ENCODE measurements at places on chromosomes 2 and 18.
A peak's percentile ranks its signal among the peaks of the same experiment; 100 is the strongest.

- no peak for DNase-seq
These were observed 83.8 kb downstream of the PARD3B start for GRCh38 chr2:204628926-204629712.

DNA sequence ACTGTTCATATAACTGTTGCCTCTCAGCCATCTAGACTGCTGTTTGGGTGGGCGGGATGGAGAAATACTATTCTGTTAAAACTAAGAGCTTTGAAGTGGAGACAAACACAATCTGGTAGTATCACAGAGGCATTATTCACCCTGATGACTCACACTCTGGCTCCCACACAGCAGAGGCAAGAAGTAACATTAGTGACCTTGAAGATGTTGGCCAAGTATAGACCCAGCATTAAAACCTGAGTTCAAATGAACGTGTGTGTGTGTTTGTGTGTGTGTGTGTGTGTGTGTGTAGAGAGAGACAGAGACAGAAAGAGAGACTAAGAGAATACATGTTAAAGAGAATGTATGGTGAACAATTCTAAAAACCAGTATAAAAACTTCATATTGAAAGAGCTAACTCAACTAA, 22.5 kb upstream of the ACVR1 start:
- DNase-seq, result no peak

GRCh38 chr18:6751222-6751621, 21.7 kb downstream of the ARHGAP28 start:
- DNase-seq, result no peak

DNA sequence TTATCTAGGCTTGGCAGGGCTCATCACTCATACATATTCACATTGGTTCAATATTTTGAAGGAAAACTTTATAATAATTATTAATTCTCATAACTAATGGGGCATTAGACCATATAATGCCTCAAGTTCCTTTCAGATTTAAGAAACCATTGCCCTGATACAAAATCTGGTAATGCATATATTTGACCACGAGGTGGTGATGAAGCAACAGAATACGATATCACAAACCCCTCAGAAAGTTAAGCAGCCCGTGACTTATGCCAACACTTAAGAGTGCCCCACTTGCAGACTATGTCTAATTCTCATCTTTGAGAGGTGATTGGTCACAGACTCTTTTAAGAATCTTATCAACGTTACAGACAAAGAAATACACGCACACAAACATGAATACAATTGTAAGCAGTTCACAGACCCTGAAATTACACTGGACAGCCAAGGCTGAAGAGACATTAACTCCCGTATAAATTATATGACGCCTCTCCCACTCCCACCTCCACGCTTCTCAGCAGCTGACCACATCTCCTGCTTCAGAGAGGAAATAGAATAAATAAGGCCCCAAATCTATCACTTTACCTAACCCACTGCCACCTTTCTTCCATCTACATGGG, 20.7 kb upstream of the DNAH6 start:
- peak; percentile 49 for DNase-seq

DNA sequence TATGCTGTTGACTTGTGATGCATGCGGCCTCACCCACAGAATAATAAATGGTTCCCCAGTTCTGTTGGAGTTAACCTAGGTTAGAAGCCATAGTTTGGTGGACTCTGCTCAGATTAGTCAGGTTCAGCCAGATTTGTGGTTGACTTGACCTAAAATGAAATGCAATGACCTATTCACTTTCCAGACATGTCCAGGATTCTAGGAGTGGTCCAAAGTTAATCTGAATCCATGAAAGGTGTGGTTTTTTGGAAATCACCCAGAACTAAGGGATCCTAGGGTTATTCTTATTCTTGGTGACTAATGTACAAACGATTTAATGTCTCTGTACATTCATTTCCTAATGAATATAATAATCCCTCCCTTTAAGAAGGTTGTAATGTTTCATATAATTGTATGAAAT, 88.9 kb upstream of the RBBP8 start:
- DNase-seq, result no peak

GRCh38 chr2:56014046-56014730, 90.6 kb upstream of the EFEMP1 start:
- no peak for DNase-seq

GRCh38 chr2:165274698-165275097, 35.5 kb downstream of the SCN2A start:
- DNase-seq, result no peak

DNA sequence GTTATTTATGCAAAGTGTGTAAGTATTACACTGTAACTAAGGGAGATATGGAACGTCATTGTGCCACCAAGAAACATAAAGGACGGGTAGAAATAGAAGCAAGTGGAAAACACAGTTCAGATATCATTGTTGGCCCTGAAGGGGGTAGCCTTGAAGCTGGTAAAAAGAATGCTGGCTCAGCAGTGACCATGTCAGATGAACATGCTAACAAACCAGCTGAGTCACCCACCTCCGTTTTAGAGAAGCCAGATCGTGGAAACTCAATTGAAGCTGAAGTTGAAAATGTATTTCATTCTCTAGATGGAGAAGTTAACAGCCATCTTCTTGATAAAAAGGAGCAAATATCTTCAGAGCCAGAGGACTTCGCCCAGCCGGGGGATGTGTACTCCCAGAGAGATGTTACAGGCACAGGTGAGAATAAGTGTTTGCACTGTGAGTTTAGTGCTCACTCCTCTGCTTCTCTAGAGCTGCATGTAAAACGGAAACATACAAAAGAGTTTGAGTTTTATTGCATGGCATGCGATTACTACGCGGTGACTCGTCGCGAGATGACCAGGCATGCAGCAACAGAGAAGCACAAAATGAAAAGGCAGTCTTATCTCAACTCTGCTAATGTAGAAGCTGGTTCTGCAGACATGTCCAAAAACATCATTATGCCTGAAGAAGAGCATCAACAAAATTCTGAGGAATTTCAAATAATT, 36.1 kb downstream of the ZNF407 start:
- DNase-seq, result no peak

GRCh38 chr2:96969321-96969720, 17.1 kb downstream of the FAM178B start:
- DNase-seq, result no peak

DNA sequence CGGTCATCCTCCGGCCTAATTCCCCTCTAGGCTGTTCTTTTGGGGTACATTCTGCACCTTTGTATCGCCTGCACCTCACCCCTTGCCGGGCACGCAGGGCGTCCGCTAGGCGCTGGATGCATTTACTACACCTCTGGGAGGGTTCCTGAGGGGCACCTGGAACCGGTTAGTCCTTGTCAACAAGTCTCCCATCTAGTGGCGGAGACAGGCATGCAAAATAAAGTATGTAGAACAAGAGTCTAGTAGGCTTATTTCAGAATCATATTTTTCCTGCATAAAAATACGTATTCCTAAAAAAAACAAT, 705 bp upstream of the TEX261 start:
- no peak for DNase-seq

DNA sequence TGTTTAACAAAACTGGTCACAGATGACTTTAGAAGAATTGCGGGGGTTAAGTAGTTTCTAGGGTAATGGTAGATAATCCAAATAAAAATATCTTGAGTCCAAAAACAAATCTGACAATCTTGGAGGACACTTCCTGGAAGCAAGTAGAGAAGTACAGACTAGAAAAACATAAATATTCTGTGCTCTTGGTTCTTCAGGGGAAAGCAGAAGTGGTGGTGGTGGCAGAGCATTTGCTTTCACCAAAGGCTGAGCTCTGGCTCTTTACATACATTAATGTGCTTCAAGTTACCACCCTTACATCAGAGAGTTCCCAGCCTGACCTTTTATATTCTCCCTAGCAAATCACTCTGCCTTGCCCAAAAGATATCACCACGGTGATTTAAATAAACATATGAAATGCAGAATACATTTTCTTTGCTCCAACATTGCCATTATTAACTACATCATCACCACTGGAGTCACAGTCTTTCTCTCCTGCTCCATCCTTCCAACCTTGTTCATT, 15.3 kb downstream of the PDE11A start:
- no peak for DNase-seq

DNA sequence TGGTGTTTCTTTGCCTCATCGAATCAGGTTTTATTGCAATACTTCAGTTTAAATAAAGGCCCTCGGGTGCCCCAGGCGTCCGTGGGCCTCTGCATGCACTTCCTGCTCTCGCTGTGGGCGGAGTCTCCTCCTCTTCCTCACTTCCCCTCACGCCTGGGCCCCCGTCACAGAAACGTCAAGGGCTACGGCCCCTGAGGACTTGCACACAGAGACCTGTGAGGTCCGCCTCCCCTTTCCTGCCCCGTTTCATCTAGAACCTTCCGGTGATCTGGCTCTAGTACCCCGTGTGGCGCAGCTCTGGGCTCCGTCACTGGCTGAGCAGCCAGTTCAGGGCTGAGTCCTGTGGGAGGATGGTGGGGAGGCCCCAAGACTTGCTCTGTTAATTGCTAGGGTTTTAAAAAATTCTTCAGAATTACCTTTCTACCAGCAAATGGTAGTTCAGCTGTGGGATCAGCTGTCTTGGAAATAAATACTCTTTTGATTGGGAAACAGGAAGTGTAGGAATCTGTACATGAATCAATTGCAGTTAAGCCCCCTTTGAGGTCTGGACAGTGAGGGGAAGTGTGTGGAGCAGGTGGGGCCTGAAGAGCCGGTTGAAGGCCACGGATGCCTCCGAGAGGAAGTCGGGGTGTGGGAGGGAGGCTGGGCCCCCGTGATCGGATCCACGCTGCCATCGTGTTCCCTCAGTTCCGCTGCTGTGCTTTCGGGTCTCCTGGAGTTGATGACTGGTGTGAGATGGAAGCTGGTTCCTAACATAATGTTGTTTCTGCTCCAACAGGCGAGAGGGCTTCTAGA, 10.2 kb downstream of the NFATC1 start:
- no peak for DNase-seq

- no peak for DNase-seq
These were observed 99.4 kb upstream of the CDC42EP3 start for GRCh38 chr2:37770797-37771196.

DNA sequence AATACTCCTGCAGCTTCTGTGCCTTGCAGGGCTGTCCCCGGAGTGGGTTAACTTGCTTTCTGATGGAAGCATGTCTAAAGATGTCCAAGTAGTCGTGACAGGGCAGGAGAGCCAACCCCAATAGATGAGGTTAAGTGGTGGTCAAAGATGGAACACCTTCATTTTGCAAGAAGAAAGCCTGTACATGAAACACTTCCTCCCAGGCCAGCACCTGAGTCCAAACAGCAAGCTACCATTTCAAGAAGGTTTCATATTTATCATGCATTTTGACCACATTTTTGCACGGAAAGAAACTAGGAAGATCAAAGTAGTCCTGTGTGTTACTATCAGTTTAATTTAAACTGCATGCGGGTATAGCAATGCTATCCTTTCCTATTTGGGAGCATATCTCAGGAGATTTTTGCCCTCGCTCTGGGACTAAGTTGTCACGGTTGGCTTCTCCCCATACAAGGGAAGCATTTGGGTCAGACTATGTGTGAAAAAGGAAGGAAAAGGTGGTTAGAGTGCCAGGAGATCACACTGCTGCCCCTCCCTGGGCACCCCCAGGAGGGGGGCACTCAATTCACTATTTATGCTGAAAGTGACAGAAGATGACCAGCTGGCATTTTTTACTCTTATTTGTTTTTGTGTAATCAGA, 187.6 kb downstream of the ZNF521 start:
- DNase-seq, result no peak

GRCh38 chr2:203418271-203418670, 90.1 kb downstream of the ABI2 start:
- no peak for DNase-seq

GRCh38 chr2:16142383-16143361, 202.3 kb downstream of the MYCN start:
- no peak for DNase-seq

Measured in spinal cord (tissue), 10 donors.